CMK (cell line): ENCODE measurements at places on chromosomes 4 and X.

GRCh38 chr4:103054030-103054429 is 22.5 kb downstream of the SLC9B2 start:
- DNase-seq = no peak

DNA sequence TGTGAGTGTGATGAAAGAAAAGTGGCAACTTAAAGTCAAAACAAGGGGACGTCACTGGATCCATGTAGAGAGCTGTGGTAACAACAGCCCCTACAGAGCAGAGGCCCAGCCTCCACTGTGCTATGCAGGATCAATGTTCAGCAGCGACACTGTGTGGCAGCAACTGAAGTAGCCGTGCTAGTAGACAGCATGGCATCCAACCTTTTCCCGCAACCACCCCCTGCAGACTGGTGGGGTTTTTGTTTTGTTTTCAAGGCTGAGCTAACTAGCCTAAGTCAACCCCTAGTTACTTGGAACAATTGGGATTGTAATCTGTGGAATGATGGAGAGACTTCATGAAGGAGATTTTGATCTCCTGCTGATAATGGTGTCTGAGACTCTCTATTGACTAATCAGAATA is 44.4 kb upstream of the PPARGC1A start:
- no peak for DNase-seq

DNA sequence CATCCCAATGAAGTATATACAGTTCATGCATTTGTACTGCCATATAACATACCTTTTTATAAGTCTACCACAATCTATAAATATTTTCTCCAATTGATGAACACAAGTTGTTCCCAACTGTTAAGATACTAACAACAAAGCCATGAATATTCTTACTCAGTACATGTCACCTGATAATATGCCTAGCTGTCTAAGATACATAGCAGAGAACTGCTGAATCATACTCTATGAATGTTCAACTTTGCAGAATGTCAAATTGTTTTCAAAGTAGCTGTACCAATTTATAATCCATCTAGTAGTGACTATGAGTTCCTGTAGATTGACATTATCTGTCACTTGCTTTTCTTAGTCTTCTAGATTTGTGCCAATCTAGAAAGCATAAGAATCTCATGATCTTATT is 84.9 kb downstream of the RAB28 start:
- no peak for DNase-seq

DNA sequence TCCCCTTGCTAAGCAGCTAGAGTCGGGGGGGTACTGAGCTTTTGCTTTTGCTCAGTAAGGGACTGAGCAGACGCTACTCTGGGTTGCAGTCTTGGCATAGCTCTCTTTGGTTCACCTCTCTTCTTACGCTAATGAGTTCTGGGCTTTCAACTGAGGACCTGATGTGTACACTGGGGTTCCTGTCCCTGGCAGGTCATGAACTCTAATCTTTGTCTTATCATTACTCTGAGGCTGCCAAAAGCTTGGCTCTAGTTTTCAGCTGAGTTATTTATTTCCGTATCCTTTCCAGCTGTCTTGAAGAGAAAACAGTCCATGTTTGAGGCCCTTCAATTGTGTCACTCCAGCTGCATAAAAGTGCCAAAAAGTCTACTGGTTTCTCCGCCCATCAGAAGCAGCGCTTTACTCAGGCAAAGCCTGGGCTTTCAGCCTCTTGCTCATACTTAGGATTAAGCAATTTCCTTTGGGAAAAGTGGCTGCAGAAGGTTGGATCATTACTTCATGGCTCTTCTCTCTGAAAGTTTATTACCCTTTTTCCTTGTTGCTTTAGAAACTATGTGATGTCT is 121.0 kb upstream of the STOX2 start:
- no peak for DNase-seq
